SK-N-SH treated with all-trans-retinoic acid at 6 μM for 48 hours (cell line): ENCODE measurements at places on chromosomes 11 and 22.
A peak's percentile ranks its signal among the peaks of the same experiment; 100 is the strongest.

DNA sequence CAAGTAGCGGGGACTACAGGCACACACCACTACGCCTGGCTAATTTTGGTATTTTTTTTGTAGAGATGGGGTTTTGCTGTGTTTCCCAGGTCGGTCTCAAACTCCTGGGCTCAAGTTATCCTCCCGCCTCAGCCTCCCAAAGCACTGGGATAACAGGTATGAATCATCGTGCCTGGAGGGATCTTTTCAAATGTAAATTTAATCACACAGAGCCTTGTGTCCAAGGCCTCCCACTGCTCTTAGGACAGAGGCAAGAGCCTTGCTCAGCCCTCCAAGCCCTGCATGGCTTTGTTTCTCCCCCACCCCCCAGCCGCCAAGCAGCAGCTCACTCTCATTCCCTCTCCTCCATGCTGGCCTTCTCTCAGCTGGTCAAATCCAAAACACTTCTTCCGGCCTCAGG, 75.3 kb upstream of the CREB3L1 start:
- no peak for ATAC-seq

DNA sequence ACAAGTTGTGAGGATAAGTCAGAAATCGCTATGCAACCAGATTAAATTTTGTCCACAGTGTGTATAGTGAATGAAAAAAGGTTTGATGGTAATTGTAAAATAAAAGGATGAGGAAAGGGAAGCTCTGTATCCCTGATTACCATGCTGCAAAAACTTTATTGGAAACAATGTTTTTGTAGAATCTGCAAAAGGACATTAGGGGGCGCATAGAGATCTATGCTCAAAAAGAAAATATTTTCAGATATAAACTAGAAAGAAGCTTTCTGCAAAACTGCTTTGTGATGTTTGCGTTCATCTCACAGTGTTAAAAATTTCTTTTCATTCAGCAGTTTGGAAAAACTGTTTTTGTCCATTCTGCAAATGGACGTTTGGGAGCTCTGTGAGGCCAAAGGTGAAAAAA, 390.5 kb downstream of the OR4C45 start:
- no peak for ATAC-seq

DNA sequence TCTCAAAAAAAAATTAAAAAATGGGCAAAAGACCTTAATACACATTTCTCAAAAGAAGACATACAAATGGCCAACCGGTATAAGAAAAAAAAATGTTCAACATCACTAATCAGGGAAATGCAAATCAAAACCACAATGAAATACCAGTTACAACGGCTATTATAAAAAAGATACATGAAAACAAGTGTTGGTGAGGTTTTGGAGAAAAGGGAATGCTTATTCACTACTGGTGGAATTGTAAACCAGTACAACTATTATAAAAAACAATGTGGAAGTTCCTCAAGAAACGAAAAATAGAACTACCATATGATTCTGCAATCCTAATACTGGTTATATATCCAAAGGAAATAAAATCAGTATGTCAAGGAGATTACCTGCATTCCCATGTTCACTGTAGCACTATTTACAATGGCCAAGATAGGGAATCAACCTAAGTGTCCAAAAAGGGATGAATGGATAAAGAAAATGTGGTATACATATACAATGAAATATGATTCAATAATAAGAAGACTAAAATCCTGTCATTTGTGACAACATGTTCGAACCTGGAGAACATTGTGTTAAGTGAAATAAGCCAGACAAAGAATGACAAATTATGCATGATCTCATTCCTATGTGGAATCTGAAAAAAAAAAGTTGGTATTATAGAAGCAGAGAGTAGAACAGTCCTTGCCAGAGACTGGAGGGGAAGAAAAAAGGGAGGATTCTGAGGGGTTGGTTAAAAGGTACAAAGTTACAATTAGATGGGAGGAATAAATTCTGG, 256.9 kb upstream of the PITPNB start:
- no peak for ATAC-seq

- ATAC-seq = no peak; the same call in 2 of the 3 replicates
Measured at GRCh38 chr11:64947208-64947814, 11.6 kb upstream of the GPHA2 start.

DNA sequence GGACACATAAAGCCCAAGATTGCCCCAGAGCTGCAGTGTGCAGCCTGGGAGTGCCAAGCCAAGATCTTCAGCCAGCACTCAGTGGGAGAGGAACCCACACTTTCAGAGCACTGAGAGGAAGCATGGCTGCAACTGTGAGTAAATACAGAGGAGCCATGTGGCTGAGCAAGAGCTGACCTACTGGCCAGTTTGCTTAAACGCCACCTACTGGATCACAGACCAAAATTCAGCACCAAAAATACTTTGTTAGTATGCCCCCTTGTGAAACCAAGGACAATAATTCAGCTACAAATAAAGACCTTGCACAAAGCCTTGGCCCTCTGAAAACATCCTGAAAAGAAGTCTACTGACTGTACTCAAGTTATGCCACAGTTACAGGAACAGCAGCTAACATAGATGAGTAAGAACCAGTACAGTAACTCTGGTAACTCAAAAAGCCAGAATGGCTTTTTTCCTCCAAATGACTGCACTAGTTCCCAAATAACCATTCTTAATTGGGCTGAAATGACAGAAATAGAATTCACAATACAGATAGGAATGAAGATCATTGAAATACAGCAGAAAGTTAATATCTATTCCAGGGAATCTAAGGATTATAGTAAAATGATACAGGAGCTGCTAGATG, 10.1 kb upstream of the OR4A15 start:
- ATAC-seq = no peak

GRCh38 chr11:85589373-85589772, 37.8 kb downstream of the DLG2 start:
- no peak for ATAC-seq

DNA sequence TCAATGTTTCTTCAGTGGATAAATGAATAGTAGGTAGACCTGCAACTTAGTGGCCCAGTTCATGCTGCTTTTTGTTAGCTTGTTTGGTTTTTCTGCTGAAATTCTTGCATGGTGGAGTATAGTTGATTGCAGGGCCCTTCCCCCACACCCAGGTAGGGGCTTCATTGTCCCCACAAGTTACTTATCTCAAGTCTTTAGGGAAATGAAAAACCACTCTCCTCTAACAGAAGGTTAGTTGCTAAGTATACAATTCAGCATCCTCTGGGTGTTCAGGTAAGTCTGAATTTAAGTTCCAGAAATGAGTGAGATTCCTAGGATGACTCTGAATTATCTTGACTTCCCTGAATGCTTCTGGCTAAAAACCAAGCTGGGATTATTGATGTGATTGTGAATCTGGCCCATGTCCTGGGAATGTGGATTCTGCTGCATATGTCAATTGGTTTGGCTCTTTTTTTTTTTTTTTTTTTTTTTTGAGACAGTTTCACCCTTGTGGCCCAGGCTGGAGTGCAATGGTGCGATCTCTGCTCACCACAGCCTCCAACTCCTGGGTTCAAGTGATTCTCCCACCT, 40.3 kb downstream of the BCL2L13 start:
- ATAC-seq = peak; percentile 25; the same call in 1 of the 3 replicates

DNA sequence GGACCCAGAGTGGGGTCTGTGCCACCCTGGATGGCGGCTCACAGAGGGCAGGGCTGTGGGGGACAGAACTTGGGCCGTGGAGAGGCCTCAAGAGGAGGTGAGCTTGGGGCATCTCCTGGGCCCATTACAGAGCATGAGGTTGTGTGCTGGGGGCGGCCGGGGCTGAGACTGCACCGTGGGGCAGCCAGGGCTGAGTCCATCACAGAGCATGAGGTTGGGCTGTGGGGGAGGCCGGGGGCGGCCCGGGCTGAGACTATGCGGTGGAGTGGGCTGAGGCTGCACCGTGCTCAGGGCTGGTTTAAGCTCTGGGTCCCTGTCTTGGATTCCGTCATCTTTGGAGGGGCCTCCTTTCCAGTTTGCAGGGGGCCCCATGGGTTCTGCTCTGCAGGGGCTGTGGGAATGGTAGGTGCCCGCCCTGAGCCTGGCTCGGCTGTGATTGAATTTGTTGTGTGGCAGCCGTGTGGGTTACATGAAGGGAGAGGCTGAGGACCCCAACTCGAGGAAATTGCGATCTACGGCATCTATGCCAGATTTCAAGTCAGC, 38.1 kb upstream of the MUC5AC start:
- no peak for ATAC-seq

DNA sequence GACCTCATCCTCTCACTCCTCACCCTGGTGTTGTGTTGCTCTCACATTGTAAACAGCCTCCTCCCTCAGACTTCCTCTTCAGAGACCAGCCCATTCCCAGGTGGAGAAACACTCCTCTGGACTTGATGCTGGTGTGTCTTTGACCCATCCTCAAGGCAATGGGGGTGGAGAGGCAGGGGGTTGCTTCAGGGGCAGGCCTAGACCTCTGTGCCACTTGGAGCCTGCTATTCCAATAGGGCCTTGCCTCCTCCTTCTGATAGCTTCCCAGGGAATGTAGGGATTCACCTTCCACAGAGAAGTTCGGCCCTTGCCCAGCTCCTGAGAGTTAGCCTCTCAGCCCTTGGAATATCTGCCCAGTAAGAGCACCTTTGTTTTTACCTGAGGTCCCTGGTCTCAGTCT, 606.6 kb upstream of the CADM1 start:
- no peak for ATAC-seq

DNA sequence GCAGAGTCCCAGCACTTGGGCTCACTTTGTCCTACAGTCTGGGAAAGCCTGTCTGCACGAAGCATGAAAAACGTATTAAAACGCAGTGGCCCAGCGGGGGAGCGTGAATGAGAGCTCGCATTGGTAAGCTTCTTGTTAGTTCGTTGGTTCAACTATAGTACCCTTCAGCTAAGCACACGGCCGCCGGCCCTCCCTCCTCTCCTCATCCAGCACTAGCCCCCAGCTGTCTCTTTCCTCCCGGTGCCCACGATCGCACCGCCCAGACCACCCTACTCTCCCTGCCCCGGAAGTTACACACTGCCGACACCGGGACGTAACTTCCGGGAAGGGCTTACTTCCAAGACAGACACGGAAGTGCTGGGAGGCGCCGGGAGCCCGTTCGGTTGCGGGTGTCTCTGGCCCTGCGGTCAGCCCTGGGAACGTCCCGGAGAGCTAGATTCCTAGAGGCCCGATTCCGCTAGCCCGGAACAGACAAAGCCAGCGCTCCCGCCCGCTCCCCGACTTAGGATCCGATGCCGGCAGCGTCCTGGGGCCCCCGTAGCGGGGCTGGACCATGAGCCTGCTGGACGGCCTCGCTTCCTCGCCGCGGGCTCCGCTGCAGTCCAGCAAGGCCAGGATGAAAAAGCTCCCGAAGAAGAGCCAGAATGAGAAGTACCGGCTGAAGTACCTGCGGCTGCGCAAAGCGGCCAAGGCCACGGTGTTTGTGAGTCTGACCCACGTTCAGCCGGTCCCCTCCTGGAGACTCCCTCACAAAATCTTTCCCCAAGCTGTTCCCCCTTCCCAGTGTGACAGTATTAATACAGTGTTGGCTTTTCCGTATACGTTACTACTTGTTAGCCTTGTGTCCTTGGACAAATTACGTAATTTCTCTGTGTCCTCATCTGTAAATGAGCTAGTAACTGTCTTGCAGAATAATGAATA, at the start of gene TBRG1:
TSS of gene TBRG1 (plus strand) at position 334 of the 921 bp plus-strand sequence. CDS start at position 554, 220 bp downstream.
- ATAC-seq = peak; percentile 99

DNA sequence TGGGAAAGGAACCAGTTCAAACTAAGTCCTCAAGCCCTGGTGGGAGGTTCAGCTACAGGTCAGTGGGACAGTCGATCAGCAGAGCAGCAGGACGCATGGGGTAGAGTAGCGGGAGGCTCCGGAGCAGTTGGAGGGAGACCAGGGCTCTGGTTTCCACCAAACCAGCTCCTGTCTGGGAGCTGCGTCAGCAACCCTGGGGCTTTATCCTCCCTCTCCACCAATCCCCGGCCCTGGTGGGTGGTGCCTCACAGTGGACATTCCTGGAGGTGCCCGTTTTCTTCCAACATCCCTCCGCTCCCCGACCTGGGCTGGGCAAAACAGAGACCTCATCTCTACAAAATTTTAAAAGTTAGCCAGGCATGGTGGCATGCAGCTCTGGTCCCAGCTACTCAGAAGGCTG, 32.4 kb downstream of the ZNF195 start:
- ATAC-seq = no peak

GRCh38 chr22:37547251-37547741, 13.0 kb upstream of the CDC42EP1 start:
- ATAC-seq = no peak

GRCh38 chr22:42972649-42973535, 42.1 kb downstream of the PACSIN2 start:
- no peak for ATAC-seq

DNA sequence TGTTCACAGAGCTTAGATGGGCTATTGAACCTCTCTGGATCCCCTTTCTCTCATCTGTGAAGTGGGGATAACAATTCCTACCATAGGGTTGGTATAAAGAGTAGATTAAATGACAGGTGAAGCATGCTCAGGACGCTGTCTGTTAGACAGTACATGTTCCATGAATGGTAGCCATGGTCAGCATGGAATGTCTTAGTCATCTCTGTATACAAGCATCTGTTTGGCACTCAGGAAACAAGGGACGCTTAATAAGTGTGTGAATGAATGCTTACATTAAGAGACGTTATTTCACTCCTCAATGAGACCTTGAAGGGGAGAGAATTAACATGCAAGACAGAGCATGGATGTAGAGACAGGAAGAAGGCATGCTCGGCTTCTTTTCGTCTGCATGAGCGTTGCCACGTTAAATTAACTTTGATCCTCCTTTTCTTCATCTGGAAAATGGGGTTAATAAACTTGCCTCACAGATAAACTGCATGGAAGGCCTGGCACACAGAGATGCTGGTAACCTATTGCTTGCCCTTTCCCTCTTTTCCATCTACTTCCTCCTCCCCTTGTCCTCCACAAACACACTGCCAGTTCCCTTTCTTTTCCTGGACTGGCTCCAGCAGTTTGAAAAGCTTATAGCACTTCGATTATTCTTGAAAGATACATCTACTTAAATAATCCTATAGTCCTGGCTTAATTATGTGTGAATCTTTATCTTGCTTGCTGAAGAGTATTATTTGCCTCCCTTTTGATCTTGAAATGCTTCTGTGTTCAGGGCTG, 267.2 kb upstream of the MTNR1B start:
- ATAC-seq = peak; percentile 35

GRCh38 chr22:27463121-27463660, 338.4 kb downstream of the MN1 start:
- ATAC-seq = no peak

- no peak for ATAC-seq
Measured at GRCh38 chr11:77142091-77142975, 14.3 kb downstream of the MYO7A start.

GRCh38 chr22:36480941-36481392, 473 bp downstream of the TXN2 start:
- ATAC-seq = peak; percentile 22; the same call in 2 of the 3 replicates

DNA sequence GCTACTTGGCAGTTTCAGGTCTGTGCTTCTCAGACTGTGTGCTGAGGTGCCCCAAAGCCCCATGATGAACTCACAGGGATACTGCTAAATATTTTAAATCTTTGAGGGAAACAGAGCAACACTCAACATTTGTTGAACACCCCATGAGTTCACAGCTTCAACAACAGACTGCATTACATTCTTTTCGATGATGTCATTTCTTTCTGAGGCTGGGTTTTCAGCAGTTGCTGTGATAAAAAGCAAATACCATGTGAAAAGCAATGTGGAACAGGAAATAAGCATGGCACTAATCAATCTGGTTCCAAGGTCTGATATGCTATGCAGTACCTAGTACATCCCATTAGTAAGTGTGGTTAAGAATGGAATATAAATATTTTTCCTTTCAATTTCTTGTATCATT, 82.7 kb downstream of the RPL27A start:
- peak; percentile 18 for ATAC-seq
